ENCODE measurements at places on chromosomes 5 and 9. TPM values are rescaled to one million over a fixed set of nuclear protein-coding genes. Genes with fewer than 3 reads are reported as not detected.

Gene NOXA1
- 0.73 TPM for polyA plus RNA-seq

Gene ACTBL2
- not detected for polyA plus RNA-seq

Gene MIGA2
- polyA plus RNA-seq: 15.2 TPM

Gene FAM221B
- polyA plus RNA-seq: not detected

Gene PCDHGB7
- polyA plus RNA-seq: not detected

Gene FBP1
- 25.8 TPM for polyA plus RNA-seq

Gene CDC20B
- not detected for polyA plus RNA-seq

Gene CCL27
- not detected for polyA plus RNA-seq

Gene OR1J2
- polyA plus RNA-seq: not detected

Gene MARCHF11
- not detected for polyA plus RNA-seq

Gene CBY3
- not detected for polyA plus RNA-seq

Gene PPIC
- not detected for polyA plus RNA-seq

All from naive thymus-derived CD4-positive, alpha-beta T cell (primary cell).